ENCODE measurements at places on chromosomes 12 and 14. TPM values are rescaled to one million over a fixed set of nuclear protein-coding genes. Genes with fewer than 3 reads are reported as not detected.

DNA sequence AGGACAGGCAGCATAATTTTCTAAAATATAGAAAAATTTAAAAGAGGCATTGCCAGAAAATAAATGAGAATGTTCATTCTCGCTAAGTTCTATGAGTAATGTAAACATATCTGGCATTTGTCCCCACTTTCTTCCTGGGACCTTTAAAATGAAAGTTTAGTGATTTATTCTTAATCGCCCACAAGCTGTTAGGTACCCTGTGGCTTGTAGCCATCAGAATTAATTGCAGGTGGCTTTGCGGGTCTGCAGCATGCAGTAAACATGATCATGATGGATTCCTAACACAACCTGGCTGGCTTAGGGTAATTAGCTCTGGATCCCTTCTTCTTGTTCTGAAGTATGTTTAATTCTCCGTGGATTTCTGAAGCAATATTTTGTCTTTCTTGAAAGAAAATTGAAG, 103.5 kb upstream of the FRMD6 start:
- no peak for DNase-seq

GRCh38 chr12:81987371-81987770, 228.2 kb upstream of the PPFIA2 start:
- DNase-seq, result no peak

- DNase-seq, result no peak
Measured at GRCh38 chr14:95362138-95362494, 42.4 kb upstream of the CLMN start.

- DNase-seq, result no peak
Measured at GRCh38 chr14:77730976-77731497, 23.1 kb downstream of the SLIRP start.

- DNase-seq, result peak; percentile 14
Measured at GRCh38 chr14:104224506-104225277, 86.3 kb downstream of the KIF26A start.

DNA sequence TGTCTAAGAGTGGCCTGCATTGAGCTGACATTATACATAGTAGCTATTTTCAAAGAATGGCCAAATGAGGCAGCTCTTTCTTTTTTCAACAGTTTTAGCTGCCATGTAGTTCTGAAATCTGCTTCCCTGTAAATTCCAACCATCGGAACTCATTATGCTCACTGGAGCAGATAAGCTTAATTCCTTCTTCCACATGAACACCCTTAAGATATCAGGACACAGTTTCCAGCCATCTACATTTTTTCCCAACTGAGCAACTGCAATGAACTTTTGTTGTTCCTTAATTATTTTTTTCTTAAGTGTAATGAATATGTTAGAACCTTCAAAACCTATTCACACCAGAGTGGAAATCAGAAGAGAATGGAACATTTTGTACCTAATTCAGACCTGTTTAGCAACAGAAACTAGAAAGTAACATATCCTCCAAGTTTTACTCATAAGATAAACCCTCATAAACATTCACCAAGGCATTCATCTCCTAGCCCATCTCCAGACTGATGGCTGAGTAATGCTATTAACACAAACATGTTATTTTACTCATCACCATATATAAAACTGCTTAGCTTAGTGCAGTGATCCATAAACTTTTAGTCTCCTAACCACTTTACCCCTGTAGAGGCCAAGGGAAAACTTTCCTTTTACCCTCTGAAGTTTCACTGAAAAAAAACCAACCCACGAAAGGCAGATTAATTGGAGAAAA, 296.1 kb upstream of the SYT1 start:
- DNase-seq, result no peak

DNA sequence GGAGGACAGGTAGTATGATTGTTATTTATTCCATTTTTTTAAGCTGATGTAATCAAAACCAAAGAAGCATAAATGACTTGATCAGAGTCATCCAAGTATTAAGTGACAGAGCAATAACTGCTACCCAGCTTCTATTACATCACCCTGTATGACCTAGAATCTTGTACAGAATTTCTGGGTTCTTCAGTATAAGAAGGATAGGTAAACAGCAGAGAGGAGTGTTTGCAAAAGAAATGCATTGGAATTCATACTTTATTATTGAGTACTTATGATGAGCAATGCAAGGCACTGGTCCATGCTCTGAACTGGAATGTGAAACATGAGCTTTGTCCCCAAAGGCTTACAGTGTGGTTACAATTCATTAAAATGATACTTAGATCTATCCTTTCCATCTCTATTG, 916.8 kb downstream of the DIO2 start:
- no peak for DNase-seq

DNA sequence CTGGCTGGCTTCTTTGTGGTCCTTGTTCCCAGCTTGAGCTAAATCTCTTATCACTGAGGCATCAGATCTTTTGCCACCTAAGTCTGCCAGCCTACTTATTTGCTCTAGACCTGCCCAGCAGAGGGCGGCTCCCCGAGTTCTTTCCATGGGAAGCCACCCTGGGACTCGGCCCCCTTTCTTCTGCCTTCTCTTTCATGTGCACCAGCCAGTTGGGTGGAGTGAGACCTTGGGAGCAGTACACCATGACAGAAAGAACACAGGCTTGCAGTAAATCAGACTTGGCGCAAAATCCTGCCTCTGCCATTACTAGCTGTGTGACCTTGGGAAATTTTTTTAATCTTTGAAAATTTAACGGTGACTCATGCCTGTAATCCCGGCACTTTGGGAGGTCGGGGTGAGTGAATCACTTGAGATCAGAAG, 7.4 kb downstream of the SMAGP start:
- peak; percentile 63 for DNase-seq

- DNase-seq, result no peak
Measured at GRCh38 chr12:113345318-113345717, 10.4 kb upstream of the SLC8B1 start.

DNA sequence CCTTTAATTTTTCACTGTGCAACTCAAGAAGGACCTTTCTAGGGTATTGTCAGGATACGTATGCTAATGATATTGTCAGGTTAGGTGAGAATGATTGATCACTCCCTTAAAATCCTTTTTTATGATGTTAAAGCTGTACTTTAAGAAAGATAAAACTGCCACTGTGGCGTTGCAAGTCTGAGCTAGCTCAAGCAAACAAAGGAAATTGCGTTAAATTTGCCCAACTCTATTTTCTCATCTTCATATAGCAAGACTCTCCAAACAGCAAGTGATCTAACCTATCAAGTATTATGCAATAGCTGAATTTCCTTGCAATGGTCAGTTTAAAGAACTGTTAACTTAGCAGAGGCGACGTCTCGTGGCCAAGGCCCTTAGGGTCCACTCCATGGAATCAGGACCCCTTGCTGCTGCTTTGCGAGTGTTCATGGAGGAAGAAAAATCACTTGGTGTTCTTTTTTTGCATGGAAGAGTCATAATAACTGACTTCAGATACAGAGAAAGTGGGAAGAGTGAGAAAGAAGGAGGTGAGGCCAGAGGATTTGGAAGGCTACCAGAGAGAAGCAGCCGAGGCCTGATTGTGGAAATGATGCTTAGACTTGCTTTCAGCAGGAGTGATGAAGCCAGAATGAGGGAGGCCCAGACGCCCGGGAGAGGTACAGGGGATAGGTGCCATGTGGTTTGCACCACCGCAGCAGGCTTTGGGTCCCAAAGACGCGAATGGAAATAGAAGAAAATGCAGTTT, 2.5 kb downstream of the TRAF3 start:
- DNase-seq, result no peak

- peak; percentile 77 for DNase-seq
Measured at GRCh38 chr12:96400631-96401075, 414 bp upstream of the CDK17 start.

DNA sequence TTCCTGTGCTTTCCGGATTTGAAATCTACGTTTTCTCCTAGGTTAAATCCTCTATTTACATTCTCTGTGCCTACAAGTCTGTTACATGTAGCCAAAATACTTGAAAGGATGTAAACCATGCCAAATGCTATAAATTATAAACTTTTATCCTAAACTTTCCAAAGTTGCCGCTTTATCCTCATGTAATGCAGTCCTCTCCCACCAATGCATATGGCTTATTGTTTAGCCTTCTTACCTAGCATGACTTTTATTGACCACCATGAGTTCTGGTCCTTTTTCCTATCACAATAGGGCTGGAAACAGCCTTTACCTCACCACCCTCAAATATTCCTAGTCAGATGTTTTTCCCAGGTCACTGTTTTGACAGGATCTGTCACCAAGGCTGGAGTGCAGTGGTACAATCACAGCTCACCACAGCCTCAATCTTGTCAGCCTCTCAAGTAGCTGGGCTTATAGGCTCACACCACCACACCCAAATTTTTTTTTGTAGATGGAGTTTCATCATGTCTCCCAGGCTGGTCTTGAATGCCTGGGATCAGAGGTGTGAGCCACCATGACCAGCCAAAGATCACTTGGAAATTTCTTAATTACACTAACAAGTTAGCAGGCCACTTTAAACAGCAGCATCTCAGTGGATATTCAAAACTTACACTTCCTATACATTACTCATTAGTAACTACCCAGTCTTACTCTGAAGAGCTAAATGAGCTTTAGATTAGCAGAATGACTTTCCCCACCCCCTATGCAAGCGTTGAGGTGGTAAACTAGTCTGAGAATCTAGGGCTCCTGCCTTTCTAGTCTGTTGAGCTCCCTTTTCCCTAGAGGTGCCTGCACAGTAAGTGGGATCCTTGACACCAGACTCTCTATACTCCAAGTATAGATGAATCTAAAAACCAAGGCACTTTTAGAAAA, 4.1 kb downstream of the TUBA1B start:
- DNase-seq, result no peak

- peak; percentile 73 for DNase-seq
Measured at GRCh38 chr14:92846162-92846897, 52.2 kb downstream of the GOLGA5 start.

DNA sequence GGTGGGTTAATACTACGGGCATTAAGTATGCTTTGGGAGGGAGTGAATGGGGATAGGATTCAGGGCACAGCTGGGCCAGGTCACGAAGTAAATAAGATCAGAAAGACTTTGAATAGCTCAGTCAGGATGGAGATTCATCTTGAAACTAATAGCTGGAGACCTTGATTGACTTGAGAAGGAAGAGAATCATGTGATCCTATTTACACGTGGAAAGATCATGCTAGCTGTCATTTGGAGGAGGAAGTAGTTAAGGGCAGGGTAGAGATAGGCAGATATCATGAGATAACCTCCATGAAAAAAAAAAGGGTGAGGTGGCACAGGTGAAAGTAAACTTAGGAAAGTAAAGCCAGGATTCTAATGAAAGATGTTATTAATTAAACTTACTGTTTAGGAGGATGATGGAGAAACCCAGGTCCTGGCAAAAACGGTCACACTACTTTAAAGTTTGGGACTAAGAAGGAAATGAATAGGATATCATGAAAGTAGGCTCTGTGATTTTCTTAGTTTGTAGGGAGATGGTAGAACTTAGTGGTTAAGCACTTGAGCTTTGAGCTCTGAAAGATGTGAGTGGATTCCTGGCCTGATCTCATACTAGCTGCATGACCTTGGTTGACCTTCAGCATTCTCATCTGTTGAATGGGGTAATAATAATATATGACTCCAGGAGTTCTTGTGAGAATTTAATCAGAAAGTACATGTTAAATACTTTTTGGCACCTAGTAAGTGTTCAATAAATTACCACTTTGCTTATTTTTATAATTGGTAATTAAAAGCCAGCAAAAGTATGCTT, 439.0 kb downstream of the NRXN3 start:
- no peak for DNase-seq

DNA sequence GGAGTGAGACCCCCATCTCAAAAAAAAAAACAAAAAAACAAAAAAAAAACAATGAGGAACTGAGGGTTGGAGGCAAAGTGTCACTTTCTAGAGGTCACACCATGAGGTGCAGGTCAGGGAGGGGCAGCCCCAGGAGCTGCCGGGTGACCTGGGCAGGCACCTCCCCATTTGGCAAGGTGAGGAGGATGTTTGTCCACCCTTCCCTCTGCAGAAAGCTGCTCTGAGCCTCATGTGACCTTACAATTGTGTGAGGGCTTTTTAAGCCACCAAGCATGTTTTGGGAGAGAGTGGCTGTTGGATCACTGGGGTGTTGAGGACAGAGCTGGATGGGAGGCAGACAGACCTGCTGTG, 49.6 kb downstream of the FOXN4 start:
- DNase-seq, result no peak

GRCh38 chr14:48693793-48694192, 892.4 kb downstream of the RPS29 start:
- DNase-seq, result no peak

GRCh38 chr12:62436164-62436503, 30.5 kb upstream of the MON2 start:
- no peak for DNase-seq

DNA sequence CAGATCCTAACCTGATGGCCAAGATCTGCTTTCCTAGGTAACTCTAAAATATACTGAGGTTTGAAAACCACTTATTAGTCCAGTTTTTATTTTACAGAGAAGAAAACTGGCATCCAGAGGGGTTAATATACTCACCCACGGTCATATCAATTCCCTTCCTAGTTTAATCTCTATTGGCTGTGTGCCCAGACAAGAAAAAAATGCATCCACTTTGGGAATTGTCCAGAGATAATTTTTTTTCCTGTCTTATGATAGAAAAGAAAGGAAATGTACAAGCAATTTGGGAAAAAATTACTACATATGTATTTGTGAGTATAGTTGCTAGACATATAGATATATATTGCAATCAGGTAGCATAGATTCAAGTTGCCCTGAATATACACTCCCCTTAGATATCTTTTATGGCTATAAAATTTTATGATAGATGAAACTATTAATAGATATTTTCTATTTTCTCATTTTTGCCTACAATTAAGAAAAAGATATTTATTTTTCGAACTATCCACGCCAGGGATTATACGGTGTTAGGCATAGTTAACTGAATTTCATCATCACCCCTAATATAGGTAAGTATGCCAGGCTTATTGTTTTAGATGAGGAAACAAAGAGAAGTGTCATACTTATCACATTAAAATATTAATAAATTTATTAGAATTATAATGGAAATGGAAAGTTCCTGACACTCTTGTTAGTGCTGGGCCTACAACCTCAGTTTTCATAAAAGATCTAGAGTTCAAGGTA, 100.5 kb upstream of the SLC38A2 start:
- peak; percentile 94 for DNase-seq

- peak; percentile 35 for DNase-seq
Measured at GRCh38 chr14:55309761-55310365, 38.6 kb downstream of the FBXO34 start.

- no peak for DNase-seq
Measured at GRCh38 chr12:46110223-46110611, 119.8 kb upstream of the SCAF11 start.

- DNase-seq, result peak; percentile 83
Measured at GRCh38 chr12:62128175-62128975, 131.8 kb upstream of the USP15 start.

- no peak for DNase-seq
Measured at GRCh38 chr14:71311061-71311460, 403.8 kb downstream of the PCNX1 start.

The CLEC1A gene
- total RNA-seq, result 22.5 TPM

The CISTR gene
- total RNA-seq, result not detected

The PDE3A gene
- 27.4 TPM for total RNA-seq

The C12orf50 gene
- total RNA-seq, result 0.30 TPM

Measured in endothelial cell of umbilical vein (primary cell).